ENCODE measurements at places on chromosomes 3 and 15. TPM values are rescaled to one million over a fixed set of nuclear protein-coding genes. Genes with fewer than 3 reads are reported as not detected.

The ALAS1 gene
- 25.9 TPM for total RNA-seq

The CLRN1 gene
- total RNA-seq, result not detected

The CEMIP gene
- 0.51 TPM for total RNA-seq

- no peak for DNase-seq
Measured at GRCh38 chr15:101088271-101088670, 163.6 kb downstream of the CHSY1 start.

DNA sequence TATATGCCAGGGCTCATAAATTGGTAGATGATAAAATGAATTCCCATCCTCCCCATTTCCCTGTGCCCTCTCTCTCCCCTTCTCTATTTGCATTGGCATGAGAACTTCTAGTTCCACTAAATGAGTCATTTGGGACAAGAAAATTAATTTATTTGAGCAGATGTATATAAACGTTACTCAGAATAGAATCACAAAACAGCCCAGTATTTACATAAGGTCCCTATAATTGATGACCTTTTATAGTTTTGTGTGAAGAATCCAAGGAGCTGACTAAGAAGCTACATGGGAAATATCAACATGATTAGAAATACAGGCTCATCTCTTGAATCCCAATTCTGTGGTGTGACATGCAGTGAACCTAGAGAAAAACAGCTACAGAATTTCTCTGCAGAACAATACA lies 617.7 kb upstream of the NR2F2 start:
- DNase-seq, result no peak

GRCh38 chr3:120438665-120439370 lies 12.0 kb downstream of the FSTL1 start:
- no peak for DNase-seq

DNA sequence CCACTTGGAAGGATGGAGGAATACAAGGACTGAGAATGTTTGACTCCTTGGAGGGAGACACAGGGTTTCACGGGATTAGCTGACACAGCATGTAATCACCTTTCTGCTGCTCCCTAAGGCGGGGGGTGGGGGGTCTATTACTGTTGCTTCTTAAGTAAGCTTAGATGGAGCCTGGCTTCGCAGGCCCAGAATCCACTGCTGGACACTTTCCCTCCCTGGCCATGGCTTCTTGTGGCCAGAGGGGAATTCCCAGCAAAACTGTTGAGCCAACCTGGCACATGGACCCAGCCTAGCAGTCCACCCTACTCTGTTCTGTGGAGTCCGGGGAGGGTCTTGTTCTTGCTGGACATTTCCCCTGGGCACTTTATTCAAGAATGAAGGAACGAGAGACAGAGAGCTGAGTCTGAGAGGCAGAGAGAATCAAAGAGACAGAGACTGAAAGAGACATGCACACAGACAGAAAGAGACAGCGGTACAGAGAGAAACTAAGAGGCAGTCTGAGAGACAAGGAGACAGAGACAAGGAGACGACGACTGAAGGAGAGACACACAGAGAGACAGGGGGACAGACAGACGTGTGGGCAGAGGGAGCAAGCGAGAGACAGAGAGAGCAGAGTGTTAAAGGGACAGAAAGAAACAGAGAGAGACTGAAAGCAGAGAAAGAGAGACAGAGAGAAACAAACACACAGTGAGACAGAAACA lies 55.6 kb upstream of the DLG1 start:
- no peak for DNase-seq

- no peak for DNase-seq
Measured at GRCh38 chr3:143220741-143221140, 101.2 kb downstream of the CHST2 start.

DNA sequence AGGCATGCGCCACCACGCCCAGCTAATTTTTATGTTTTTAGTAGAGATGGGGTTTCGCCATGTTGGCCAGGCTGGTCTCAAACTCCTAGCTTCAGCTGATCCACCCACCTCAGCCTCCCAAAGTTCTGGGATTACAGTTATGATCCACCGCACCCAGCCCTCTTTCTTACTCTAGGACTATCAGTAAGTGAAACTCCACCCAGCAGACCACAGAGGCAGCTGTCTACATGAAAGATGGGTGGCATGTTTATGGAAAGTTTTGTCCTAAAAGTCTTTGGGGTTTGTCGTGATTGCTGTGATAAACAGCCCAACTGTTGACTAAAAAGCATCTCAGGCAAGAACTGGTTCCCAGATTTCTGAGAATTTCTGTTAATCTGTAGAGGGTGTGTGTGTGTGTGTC lies 10.9 kb downstream of the ARL6IP5 start:
- DNase-seq, result no peak

- DNase-seq, result no peak
Measured at GRCh38 chr3:130907966-130908365, 14.1 kb downstream of the ATP2C1 start.

DNA sequence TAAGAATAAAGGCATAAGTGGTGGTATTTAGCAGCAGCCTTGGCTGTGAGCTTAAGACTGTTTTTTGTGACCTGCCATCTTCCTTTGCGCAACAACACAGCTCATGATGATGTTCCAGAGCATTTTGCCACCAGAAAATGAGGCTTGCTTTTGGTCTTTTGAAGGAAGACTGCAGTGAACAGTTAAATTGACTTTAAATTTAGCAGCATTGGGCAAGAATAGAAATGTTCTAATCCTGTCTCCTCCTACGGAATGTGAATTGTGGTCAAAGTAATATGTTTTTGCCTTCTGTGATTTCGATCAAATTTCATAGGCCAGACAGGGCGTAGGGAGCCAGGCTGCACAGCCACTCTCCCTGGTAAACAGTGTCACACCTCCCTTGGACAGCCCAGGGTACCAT lies 460.7 kb upstream of the RASGRP1 start:
- no peak for DNase-seq
